Renal pelvis (tissue), 12 donors: ENCODE measurements at places on chromosomes 3 and 15. TPM values are rescaled to one million over a fixed set of nuclear protein-coding genes. Genes with fewer than 3 reads are reported as not detected.

QARS1 gene
- polyA plus RNA-seq = 317 TPM

DNA sequence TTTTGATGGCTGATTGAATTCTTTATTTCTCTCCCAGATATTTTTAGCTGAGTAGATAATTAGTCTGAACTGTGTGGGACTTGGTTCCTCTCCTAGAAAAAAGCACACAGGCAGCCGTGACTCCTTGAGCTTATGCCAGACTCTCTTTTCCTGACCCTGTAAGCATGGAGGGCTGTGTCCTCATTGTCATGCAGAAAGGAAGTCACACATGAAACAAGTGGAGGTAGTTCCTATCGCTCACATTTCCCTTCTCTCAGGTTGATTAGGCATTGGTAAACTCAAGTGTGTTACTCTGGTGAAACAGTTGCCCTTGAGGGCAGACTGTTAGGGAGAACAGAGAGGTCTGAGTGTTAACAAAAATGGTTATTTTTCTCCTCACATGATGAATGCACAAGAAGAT lies 6.3 kb upstream of the RTP4 start:
- DNase-seq = no peak

DNA sequence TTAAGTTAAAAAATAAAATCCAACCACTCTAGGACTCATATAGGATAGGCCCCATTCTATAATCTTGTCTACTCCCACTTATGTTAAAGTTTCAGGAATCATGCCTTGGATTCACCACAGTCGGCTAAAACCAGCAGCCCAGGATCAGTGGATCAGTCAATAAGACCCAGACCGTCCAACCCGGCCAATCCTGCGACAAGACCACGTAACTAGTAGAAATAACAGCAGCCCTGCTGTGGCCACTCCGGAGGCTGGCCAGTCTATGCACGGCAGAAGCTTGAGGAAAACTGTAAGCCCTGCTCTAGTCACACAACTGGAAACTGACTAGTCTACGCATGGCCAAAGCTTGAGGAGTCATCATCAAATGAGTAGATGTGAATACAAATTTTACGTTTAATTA lies 12.8 kb upstream of the SLC9C1 start:
- DNase-seq = no peak

GASK1A gene
- 4.9 TPM for polyA plus RNA-seq

- no peak for DNase-seq
These were observed 995.9 kb downstream of the MCTP2 start for GRCh38 chr15:95227235-95227634.

DNA sequence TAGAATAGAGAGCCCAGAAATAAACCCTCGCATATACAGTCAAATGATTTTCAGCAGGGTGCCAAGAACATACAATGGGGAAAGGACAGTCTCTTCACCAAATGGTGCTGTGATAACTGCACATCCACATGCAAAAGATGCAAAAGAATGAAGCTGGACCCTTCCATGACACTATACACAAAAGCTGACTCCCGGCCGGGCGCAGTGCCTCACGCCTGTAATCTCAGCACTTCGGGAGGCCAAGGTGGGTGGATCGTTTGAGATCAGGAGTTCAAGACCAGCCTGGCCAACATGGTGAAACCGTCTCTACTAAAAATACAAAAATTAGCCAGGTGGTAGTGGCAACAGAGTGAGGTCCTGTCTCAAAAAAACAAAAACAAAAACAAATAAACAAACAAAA lies 43.2 kb upstream of the IQSEC1 start:
- DNase-seq = no peak

GRCh38 chr15:60179786-60180391 lies 175.8 kb downstream of the FOXB1 start:
- no peak for DNase-seq

- DNase-seq = no peak
These were observed 64.5 kb downstream of the PGPEP1L start for GRCh38 chr15:98943051-98943508.

DNA sequence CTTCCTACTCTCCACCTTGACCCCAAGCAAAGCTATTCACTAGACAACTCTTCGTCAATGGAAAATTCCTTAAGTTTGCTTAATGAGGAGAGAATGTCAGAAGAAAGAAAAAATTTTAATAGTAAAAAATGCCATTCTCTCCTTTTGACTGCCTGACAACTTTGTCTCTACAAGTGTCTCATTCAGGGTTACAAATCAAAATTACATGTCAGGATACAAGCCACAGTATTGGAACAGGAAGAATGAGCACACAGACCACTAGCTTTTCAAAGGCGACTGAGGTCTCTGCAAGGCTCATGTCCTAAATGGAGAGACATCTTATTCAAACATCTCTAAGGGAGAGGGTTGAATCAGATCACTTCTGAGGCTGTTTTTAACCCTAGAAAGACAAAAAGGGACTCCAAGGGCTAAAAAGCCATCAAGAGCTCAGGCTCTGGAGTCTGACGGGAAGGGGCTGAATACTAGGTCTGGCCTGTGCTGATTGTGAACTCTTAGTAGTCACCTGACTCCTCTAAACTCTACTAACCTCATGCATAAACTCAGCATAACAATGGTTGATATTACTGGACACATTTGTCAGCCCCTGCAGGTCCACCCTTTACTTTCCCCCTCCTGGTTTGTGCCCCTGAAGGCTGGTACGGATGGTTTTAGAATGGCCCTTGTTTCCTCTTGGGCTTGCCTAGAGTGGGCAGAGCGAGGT lies 12.8 kb upstream of the MEIS2 start:
- DNase-seq = no peak
